Activated B cell treated with CpG ODN at 0.5 μM for 24 hours (primary cell): ENCODE measurements at places on chromosomes 1 and 21. TPM values are rescaled to one million over a fixed set of nuclear protein-coding genes. Genes with fewer than 3 reads are reported as not detected.

The TRIM45 gene
- total RNA-seq: 0.76 and 1.5 TPM in 2 replicates

The A3GALT2 gene
- not detected in 2 replicates for total RNA-seq

The CCDC190 gene
- not detected in 2 replicates for total RNA-seq

The IGSF8 gene
- 25.4 and 27.9 TPM in 2 replicates for total RNA-seq

The CDA gene
- total RNA-seq: not detected in 2 replicates

The S100A7 gene
- not detected in 2 replicates for total RNA-seq

The TRMT13 gene
- total RNA-seq: 27.2 and 31.4 TPM in 2 replicates

GRCh38 chr1:167426716-167427115, 91.6 kb downstream of the CD247 start:
- H3K27ac ChIP-seq: no peak overlapping the region
- no peaks in the 10 kb centered on the region for H3K27me3 ChIP-seq
- H3K4me3 ChIP-seq: no peak overlapping the region

GRCh38 chr1:185514311-185514710, 197.3 kb upstream of the IVNS1ABP start:
- H3K27me3 ChIP-seq: no peaks in the 10 kb centered on the region
- no peak overlapping the region for H3K27ac ChIP-seq
- H3K4me3 ChIP-seq: no peak overlapping the region
- no peak for DNase-seq
- no peaks in the 10 kb centered on the region for H3K4me1 ChIP-seq
- H3K36me3 ChIP-seq: peaks cover 4% of the 10 kb centered on the region

- no peaks in the 10 kb centered on the region for H3K36me3 ChIP-seq
- H3K4me1 ChIP-seq: peaks cover 20% of the 10 kb centered on the region
- DNase-seq: no peak
- H3K4me3 ChIP-seq: peak overlapping the region; percentile 45
- no peak overlapping the region for H3K27ac ChIP-seq
These were observed 19.7 kb upstream of the LMX1A start for GRCh38 chr1:165376041-165376810.

DNA sequence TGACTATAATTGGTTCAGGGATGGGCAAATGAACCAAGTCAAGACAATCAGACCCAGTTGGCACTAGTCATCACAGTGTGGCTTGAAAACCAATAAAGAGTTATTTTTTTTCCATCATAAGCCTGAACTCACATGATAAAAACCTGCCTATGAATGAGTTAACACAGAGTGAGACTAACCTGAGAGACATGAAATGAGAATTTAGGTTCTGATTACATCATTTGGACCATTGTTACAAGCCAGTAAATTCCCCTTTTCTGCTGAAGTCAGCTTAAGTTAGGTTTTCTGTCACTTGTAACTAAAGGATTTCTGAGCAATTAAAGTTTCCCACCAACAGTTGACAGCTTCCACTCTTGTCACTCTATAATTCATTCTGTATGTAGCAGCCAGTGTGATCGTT, 9.6 kb upstream of the RSBN1 start:
- H3K27ac ChIP-seq: no peak overlapping the region
- H3K4me3 ChIP-seq: no peak overlapping the region
- H3K36me3 ChIP-seq: peaks cover 42% of the 10 kb centered on the region
- H3K27me3 ChIP-seq: no peaks in the 10 kb centered on the region

DNA sequence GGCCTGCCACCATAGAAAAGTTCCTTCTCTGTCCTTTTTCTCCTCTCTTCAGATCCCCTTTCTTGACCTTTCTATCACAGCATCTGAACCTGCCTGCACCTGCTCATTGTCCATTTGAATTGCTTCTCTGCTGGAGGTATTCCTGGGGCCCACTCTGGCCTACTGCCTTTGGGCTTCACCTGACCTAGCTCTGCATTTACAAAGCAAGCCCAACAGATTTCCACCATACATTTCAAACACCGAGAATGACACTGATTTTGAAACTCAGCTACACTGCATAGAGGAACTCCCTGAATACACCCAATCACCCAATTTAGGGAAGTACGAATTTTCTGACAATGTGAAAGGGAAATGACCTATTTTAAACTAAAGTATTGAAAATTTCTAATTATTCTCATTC, 284.5 kb upstream of the USP25 start:
- H3K27ac ChIP-seq: peak overlapping the region; percentile 72
- H3K36me3 ChIP-seq: no peaks in the 10 kb centered on the region
- peaks cover 20% of the 10 kb centered on the region for H3K4me1 ChIP-seq
- peak overlapping the region; percentile 44 for H3K4me3 ChIP-seq

DNA sequence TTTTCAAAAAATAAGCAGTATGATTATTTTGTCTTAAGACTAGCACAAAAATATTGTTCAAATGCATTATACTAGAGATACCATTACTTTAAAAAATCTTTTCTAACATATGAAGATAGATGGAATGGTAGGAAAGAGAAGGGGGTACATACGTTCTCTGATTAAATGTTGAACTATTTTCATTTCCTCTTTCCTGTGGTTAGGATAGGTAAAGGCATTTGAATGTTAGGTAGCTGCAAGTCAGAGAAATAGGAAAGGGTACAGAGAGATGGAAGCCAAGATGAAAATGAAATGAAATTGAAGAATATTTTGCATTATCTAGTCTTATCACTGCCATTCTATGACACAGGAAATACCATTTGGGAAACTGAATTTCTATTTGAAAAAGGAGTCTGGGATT, 28.3 kb downstream of the TLCD4 start:
- H3K27ac ChIP-seq: peak overlapping the region; percentile 2
- H3K4me1 ChIP-seq: peaks cover 15% of the 10 kb centered on the region
- peak overlapping the region; percentile 11 for H3K4me3 ChIP-seq
- no peak for DNase-seq

- no peaks in the 10 kb centered on the region for H3K4me1 ChIP-seq
- H3K27ac ChIP-seq: no peak overlapping the region
- DNase-seq: no peak
- H3K4me3 ChIP-seq: no peak overlapping the region
- peaks cover 24% of the 10 kb centered on the region for H3K27me3 ChIP-seq
These were observed 263.6 kb upstream of the USP24 start for GRCh38 chr1:55478742-55479141.

- no peaks in the 10 kb centered on the region for H3K4me1 ChIP-seq
- H3K4me3 ChIP-seq: no peak overlapping the region
- no peak overlapping the region for H3K27ac ChIP-seq
- no peaks in the 10 kb centered on the region for H3K27me3 ChIP-seq
- DNase-seq: no peak
These were observed 109.1 kb upstream of the GADD45A start for GRCh38 chr1:67575861-67576260.

- peak overlapping the region; percentile 91 for H3K4me3 ChIP-seq
- peak; percentile 44 for DNase-seq
- H3K4me1 ChIP-seq: peaks cover 83% of the 10 kb centered on the region
- peak overlapping the region; percentile 92 for H3K27ac ChIP-seq
- no peaks in the 10 kb centered on the region for H3K27me3 ChIP-seq
- H3K36me3 ChIP-seq: peaks cover 23% of the 10 kb centered on the region
These were observed 649 bp downstream of the PTPN7 start for GRCh38 chr1:202159534-202160371.

- H3K27me3 ChIP-seq: peaks cover 7% of the 10 kb centered on the region
- H3K4me3 ChIP-seq: no peak overlapping the region
- no peaks in the 10 kb centered on the region for H3K4me1 ChIP-seq
- no peak for DNase-seq
- H3K27ac ChIP-seq: no peak overlapping the region
These were observed 9.9 kb upstream of the TRABD2B start for GRCh38 chr1:48007047-48007446.

DNA sequence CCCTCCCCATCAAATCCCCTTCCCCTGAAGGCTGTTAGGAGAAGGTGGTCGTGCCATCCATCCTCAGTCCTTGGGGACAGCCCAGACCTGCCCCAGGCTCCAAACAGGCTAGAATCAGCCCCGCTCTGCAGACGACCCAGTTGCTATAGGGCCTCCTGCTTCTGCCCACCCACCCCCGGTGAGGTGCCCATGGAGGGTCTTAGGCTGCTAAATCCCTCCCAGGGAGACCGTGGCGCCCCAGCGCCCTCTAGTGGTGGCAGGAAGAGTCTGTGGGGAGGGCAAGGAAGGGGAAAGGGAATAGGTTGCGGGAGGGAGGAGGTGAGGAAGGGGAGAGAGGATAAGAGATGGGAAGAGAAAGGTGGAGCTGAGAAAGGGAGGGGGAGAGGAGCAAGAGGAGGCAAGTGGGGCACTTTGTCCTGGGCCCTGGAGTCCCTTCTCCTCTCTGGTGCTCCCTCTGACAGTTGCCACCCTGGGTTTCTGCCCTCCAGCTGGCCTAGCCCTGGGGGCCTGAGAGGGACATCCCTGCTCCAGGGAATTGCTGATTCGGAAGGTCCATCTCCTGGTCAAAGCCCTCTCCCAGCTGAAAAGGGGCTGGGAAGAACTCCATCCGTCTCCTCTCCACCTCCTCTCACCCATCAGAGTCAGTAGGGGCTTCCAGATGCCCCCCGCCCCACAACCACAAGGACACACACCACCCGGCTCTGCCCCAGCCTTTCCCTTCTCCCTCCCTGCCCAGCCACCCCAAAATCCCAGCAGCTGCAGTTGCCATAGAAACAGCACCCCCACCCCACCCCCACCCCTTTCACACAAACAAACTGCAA, 55.4 kb downstream of the CAMK2N1 start:
- H3K36me3 ChIP-seq: no peaks in the 10 kb centered on the region
- H3K4me3 ChIP-seq: no peak overlapping the region
- H3K27ac ChIP-seq: no peak overlapping the region
- H3K27me3 ChIP-seq: peaks cover 31% of the 10 kb centered on the region
- no peak for DNase-seq
- H3K4me1 ChIP-seq: peaks cover 3% of the 10 kb centered on the region

- H3K27me3 ChIP-seq: no peaks in the 10 kb centered on the region
- DNase-seq: no peak
- H3K4me3 ChIP-seq: no peak overlapping the region
- peaks cover 13% of the 10 kb centered on the region for H3K36me3 ChIP-seq
- no peak overlapping the region for H3K27ac ChIP-seq
These were observed 46.7 kb downstream of the RPRD2 start for GRCh38 chr1:150410582-150411101.

DNA sequence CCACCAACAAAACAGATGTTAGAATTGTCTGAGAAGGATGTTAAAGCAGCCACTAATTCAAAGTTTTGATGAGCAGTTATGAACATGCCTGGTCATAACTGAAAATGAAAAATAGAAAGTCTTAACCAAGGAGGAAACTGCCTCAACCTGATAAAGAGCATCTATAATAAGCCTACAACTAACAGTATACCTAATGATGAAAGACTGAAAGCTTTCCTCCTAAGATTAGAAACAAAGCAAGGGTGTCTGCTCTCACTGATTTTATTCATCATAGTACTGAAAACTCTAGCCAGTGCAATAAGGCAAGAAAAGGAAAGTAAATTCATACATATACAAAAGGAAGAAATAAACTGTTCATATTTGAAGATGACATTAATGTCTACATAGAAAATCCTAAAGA, 82.0 kb downstream of the KCNK1 start:
- no peak overlapping the region for H3K4me3 ChIP-seq
- DNase-seq: no peak
- no peaks in the 10 kb centered on the region for H3K4me1 ChIP-seq
- H3K36me3 ChIP-seq: no peaks in the 10 kb centered on the region
- no peaks in the 10 kb centered on the region for H3K27me3 ChIP-seq

GRCh38 chr1:154878371-154879037, 8.4 kb upstream of the KCNN3 start:
- no peak overlapping the region for H3K4me3 ChIP-seq
- H3K27ac ChIP-seq: no peak overlapping the region
- peak; percentile 64 for DNase-seq

DNA sequence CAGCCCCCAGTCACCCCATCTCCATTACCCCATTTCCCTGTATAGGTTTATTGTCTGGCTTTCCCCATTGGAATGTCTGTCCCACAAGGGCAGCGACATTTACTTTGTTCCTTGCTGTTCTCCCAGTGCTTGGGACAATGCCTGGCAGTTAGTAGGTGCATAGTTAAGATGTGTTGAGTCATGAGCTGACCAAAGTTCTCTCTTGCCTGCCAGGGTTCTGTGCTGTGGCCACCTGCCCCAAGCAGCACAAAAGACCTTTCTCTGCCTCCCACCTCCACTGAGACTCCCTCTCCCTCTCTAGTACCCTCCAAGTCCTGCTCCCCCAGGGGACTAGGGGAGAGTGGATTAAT, 40.0 kb downstream of the TMCO4 start:
- peaks cover 30% of the 10 kb centered on the region for H3K36me3 ChIP-seq
- no peak overlapping the region for H3K4me3 ChIP-seq
- no peak for DNase-seq
- H3K27me3 ChIP-seq: no peaks in the 10 kb centered on the region
- peaks cover under 1% of the 10 kb centered on the region for H3K4me1 ChIP-seq

- peaks cover 78% of the 10 kb centered on the region for H3K36me3 ChIP-seq
- no peak overlapping the region for H3K4me3 ChIP-seq
- H3K4me1 ChIP-seq: peaks cover 9% of the 10 kb centered on the region
- peak overlapping the region; percentile 6 for H3K27ac ChIP-seq
- no peaks in the 10 kb centered on the region for H3K27me3 ChIP-seq
- DNase-seq: peak; percentile 12
These were observed 42.2 kb downstream of the SLC37A1 start for GRCh38 chr21:42555756-42556438.

DNA sequence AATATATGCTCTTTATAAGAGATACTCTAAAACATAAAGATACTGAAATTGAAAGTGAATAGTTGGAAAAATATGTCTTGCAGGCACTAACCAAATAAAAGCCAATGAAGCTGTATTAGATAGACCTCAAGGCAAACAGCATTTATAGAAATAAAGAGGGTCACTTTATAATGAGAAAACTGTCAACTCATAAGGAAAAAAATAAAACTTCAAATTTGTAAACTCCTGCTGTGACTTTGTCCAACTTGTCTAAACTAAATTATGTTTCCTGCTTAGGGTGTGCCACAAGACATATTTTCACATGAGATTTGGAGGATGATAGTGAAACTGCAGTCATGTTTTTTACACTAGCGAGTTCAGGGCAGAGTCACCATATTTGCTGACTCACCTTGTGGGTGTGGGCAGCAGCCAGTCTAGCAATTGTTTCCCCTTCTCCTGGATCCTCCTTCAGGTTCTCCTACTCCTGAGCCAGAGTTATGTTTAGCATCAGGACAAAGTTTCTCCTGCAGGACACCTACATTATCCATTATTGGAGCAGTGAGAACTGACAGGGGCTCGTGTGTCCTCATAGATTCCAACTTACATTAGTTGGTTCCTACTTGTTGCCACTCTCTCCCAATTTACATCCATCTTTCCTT, 43.8 kb downstream of the CD53 start:
- H3K4me3 ChIP-seq: no peak overlapping the region
- H3K27me3 ChIP-seq: no peaks in the 10 kb centered on the region
- peaks cover 5% of the 10 kb centered on the region for H3K36me3 ChIP-seq
- no peak overlapping the region for H3K27ac ChIP-seq
- DNase-seq: no peak

GRCh38 chr1:1900883-1901640, 10.2 kb upstream of the GNB1 start:
- no peak overlapping the region for H3K4me3 ChIP-seq
- no peak for DNase-seq
- H3K36me3 ChIP-seq: no peaks in the 10 kb centered on the region

- no peak overlapping the region for H3K4me3 ChIP-seq
- no peak overlapping the region for H3K27ac ChIP-seq
- H3K36me3 ChIP-seq: no peaks in the 10 kb centered on the region
- H3K27me3 ChIP-seq: peaks cover 7% of the 10 kb centered on the region
These were observed 67.8 kb downstream of the PRRX1 start for GRCh38 chr1:170731566-170732251.

- no peak for DNase-seq
- no peak overlapping the region for H3K4me3 ChIP-seq
- no peak overlapping the region for H3K27ac ChIP-seq
- H3K36me3 ChIP-seq: no peaks in the 10 kb centered on the region
- H3K4me1 ChIP-seq: no peaks in the 10 kb centered on the region
These were observed 130.5 kb downstream of the RASAL2 start for GRCh38 chr1:178224358-178224757.
